COR-L47 (cell line): ENCODE measurements at places on chromosomes 2 and 18.

DNA sequence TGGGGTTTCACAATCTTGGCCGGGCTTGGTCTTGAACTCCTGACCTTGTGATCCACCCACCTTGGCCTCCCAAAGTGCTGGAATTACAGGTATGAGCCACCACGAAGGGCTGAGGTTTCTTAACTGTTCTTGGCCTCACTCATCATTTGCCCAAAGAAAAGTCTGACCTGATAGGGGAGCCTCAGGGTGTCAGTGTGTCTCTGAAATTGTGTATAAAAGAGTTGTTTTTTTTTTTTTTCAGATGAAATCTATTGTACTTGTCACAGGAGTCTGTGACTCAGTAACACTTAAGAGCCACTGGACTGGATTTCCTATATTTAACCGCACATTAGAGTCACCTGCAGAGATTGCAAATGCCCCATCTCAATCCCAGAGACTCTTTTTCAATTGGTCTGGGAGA, 16.9 kb downstream of the PMAIP1 start:
- DNase-seq: no peak

DNA sequence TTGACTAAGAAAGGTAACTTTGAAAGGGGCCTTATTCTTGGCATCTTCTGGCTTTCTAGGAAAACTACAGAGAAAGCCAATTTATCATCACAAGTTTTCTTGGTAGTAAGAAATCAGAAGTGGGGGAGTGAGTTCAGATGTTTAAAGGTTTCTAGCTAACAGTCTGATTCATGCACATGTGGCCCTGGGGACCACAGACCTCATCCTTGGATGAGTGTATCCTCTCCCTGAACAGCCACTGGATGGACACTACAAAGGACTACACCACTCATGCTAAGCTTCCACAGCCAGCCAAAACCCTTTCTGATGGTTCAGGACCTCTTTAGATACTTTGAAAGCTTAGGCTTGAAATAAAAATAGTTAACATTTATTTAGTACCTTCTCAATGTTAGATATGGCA, 218.3 kb upstream of the STK17B start:
- DNase-seq: no peak

DNA sequence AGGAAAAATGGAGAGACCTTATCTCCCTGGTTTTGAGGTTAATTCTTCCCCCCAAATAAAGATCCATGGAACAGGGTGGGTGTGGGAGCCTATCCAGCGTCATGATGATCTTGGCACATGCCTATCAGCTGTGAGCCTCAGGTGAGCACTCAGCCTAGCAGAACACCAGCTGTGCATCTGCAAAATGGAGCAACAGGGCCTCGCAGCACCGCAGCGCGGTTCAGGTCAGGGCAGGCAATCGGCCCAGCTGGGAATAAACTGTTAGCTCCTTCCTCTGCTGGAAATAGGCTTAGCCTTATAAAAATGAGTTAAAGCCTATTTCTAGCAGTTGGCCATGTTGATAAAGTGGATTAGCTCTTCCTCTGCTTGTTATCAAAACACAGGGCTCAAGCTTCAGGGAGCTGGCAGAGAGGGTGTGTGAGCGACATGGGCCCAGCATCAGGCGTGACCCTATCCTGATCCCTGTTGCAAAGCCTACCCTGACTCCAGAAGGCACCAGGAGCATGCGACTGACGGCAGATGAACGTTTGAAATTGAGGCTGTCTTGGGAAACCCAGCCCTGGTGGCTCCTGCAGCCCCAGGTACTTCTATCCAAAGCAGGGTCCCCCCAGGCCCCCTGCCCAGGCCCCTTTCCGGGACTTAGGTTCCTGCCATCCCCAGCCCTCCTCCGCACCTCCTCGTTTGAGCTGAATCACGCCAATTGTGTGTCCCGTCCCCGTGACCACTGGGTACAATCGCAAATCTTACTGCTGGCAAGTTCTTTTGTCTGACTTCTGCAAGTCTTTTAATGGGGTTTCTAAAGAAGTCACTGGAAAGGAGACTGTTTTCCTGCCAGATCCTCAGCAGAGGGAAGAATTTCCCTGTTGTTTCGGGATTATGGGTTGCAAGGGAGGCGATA, 35.4 kb downstream of the ARHGEF4 start:
- DNase-seq: no peak

DNA sequence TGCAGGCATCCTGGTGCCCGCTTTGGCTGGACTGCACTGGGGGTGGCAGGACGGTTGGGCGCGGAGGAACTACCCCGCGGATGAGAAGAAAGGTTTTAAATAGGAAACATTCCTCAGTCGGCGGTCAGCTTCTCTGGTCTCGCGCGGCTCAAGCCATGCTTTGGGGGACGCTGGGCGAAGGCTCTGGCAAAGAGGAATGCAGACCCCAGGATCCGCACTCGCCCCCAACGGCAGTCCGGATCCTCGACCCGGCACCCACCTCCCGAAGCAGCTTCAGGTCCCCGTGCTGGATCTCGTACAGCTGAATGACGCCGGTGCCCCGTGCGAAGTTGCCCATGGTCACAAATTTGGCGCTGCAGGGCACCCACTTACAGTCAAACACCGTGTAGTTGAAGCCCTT, 686 bp upstream of the PNO1 start:
- peak; percentile 23 for DNase-seq

DNA sequence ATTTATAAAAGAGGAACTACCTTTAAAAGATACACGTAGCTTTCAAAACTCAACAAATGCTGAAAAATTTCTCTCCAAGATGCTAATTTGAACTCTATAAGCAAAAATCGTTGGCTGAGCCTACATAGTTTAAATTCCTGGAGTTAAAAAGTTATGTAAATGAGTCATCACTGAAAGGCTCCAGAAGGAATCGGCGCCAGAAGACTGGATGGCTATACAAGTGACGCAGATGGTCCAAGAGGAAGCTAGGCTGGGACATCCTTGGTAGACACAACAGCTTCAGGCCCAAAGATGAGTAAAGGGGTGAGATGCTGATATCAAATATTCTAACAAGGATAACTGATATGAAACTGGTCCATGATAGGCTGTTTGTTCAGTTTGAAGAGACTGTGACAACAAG, 22.8 kb upstream of the DNAH6 start:
- DNase-seq: no peak

DNA sequence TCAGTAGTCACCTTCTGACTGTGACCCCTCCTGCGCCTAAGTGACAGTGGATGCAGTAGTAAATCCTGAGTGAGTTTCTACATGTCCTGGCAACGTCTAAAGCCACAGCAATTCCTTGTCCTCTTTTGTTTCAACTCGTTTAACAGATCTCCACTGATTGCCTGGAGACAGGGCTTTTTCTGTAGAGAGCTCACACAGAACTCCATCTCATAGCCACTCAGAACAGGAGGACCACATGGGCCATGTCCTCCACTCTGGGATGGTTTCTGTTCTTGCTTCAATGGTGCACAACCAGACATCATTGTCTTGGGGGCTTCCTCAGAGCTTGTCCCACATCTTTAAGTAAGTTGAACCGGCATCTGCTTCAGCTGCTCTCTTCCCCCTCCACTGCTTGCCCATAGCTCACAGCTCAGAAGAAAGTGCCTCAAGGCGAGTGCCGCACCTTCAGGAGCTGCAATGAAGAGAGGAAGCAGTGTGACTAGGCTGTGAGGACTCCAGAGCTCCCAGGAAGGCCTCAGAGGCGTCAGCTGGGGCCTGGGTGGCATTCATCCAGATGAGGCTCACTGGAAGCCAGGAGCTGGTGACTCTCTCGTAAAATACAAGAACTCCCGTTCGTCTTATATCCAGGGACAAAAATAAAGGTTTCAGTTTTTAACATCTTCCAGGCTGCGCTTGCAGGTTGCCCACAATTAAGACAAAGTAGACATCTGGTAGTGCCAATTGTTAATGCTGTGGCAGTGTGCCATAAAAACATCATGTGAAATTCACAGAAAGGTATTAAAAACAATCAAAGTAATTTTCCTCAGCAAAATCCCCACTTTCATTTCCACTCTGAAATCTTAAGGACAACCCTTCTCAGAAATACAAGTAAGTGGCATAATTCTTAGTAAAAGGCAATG, 37.3 kb downstream of the ST3GAL5 start:
- DNase-seq: no peak

- peak; percentile 32 for DNase-seq
These were observed 97.6 kb downstream of the WDR7 start for GRCh38 chr18:56748698-56749268.

DNA sequence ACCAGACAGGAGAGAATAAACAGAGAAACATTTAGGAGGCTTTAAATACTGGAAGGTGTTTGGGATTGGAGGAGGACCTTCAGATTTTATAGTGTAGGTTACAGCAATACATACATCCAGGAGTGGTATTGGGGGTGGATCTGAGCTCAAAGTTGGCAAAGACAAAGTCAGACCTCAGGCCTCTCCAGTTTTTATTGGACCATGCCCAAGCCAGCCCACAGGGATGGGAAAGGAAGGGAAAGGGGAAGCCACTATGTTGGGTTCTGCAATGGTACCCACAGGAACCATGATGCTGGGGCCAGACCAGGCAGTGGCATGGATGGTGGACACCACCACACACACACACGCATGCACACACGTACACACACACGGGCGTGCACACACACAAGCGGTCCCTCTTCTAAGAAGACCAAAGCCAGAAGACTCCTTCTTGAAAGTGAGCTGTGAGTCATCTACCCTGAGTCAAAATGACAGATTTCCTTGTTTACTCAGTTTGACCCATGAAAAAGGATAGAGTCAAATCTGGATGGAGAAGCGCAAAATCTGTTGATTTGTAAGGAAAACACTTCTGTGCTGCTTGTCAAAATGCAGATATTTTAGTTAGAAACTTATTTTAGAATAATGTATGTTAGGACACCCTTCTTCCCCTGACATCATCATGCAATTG, 87.9 kb downstream of the TRABD2A start:
- DNase-seq: no peak

DNA sequence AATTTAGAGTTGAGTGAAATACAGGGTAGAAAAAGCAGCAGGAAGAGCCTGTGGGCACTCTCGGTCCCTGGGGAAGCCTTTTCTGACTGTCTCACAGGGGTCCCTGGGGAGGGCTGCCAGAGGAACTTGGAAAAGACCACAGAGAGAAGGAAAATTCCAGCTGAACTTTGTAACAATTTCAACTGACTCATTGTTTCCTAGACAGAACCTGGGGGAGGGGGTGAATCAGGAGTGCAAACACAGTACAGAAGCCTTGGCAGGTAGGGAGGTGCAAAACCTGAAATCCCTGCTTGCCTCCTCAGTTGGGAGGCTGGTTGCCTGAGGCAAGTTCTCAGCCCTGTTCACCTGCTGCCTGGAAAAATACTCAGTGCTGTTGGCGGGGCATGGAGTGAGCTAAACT, 106.8 kb downstream of the GRB14 start:
- peak; percentile 12 for DNase-seq

GRCh38 chr2:88628571-88628939, 1.3 kb upstream of the EIF2AK3 start:
- DNase-seq: no peak

DNA sequence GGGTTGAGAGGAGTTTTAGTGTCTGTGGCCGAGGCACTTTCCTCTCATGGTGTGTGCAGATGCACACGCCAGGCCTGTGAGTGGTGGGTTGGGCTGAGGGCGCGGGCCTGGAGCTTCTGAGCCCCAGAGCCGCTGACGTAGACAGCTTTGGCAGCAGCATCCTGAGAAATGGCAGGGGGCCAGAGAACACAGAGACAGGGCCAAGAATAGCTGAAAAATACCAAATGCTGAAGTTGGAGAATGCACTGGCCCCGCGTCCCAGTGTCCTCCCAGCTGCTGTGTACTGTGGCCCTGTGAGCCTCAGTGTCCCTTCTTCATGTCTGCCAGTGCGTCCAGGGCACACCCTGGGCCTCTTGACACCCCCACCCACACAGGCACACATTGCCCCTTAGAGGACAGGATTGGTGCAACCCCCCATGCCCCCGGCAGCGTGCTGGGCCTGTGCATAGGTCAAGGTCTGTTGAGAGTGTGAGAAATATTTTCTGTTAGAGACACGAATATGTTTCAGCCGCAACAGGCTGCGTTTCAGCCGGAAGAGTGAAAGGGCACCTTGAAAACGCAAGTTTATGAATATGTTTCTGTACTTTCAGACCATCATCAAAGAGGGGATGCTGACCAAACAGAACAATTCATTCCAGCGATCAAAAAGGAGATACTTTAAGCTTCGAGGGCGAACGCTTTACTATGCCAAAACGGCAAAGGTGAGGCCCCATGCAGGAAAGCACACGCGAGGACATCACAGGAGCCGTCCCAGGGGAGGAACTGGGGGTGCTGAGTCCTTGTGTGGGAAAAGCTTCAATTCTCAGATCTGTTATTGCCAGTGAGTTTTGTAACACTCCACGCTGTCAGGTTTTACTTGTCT, 33.6 kb downstream of the DGKD start:
- no peak for DNase-seq

- DNase-seq: no peak
These were observed 564.2 kb downstream of the TSN start for GRCh38 chr2:122319539-122320132.

- no peak for DNase-seq
These were observed 9.0 kb upstream of the FABP1 start for GRCh38 chr2:88136817-88137216.

DNA sequence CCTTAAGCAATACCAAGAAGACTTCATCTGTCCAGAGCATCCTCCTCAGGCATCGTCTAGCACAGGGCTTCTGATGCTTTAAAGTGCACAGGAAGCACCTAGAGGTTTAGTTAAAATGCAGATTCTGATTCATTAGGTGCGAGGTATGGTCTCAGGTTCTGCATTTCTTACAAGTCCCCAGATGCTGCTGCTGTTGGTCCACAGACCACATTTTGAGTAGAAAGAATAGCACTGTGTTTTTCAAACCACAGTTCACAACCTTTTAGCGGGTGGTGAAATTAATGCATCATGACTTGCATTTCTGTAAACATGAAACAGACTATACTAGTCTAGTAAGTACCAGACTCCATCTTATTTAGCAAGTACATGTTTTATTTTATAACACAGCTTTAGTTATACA, 134.6 kb downstream of the TMEFF2 start:
- no peak for DNase-seq

DNA sequence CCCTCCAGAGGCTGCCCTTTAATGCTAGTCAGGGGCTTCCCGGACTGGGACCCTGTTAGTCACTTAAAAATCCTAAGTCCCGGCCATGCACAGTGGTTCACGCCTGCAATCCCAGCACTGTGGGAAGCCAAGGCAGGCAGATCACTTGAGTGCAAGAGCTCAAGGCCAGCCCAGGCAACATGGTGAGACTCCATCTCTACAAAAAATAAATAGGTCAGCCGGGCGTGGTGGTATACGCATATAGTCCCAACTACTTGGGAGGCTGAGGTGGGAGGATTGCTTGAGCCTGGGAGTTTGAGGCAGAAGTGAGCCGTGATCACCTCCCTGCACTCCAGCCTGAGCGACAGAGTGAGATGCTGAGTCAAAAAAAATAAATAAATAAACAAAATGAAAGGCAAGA, 17.2 kb upstream of the KCNG2 start:
- DNase-seq: no peak

DNA sequence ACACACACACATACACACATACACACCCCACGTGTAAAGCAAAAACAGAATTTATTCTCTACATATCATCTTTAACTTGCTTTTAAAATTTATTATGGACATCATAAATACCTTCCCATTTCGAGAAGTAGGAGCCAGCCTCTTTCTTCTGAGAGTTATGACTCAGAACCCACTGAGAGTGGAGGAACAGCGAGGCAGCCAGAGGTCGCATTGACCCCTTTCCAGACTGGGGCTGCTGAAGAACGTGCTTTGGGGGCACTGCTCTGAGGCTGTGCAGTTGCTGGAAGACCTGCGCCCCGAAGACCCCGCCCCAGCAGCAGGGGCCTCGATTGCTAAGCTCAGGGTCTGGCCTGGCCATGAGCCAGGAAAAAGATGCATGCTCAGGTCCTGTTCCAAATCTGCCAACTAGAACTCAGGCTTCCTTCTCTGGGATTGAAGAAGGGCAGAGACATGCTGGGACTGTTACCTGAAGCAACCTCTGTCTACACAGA, 133.8 kb upstream of the TWIST2 start:
- no peak for DNase-seq

- no peak for DNase-seq
These were observed 347.5 kb upstream of the CELF4 start for GRCh38 chr18:37913051-37913450.
